ENCODE measurements at places on chromosomes 7 and 10. TPM values are rescaled to one million over a fixed set of nuclear protein-coding genes. Genes with fewer than 3 reads are reported as not detected.

The PTF1A gene
- not detected for total RNA-seq

The LBX1 gene
- not detected for total RNA-seq

The KDM7A gene
- total RNA-seq = 25.4 TPM

The NAMPT gene
- total RNA-seq = 48.4 TPM

The ITGA8 gene
- 0.93 TPM for total RNA-seq

GRCh38 chr10:94232711-94233383 lies 129.9 kb downstream of the NOC3L start:
- H3K27ac ChIP-seq = no peak overlapping the region
- H3K4me1 ChIP-seq = no peaks in the 10 kb centered on the region
- H3K4me3 ChIP-seq = no peak overlapping the region
- H3K27me3 ChIP-seq = no peaks in the 10 kb centered on the region
- H3K36me3 ChIP-seq = no peaks in the 10 kb centered on the region

DNA sequence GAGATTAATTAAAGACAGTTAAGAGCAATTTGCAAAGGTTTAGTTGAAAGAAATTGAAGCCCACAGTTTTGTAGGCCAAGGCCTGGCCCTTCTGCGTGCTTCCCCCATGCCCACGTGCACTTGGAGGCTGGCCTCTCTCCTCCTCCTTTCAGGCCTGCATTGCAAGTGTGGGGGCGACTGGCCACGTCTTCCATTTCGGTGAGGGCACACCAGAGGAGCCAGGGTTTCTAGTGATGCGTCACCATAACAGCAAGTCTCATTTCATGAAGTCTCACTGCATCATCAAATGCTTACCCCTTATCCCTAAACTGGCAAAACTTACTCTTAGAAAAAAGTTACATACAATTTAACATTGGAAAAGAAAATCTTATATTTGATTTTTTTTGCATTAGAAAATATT lies 141.2 kb downstream of the NRF1 start:
- no peak for DNase-seq
- H3K27ac ChIP-seq = no peak overlapping the region
- peaks cover 1% of the 10 kb centered on the region for H3K4me1 ChIP-seq
- H3K4me3 ChIP-seq = no peak overlapping the region

GRCh38 chr7:24912424-24912823 lies 67.6 kb downstream of the OSBPL3 start:
- H3K36me3 ChIP-seq = no peaks in the 10 kb centered on the region
- DNase-seq = no peak

GRCh38 chr7:47349401-47349800 lies 232.5 kb downstream of the TNS3 start:
- no peaks in the 10 kb centered on the region for H3K36me3 ChIP-seq
- peak overlapping the region; percentile 6 for H3K27ac ChIP-seq
- no peaks in the 10 kb centered on the region for H3K27me3 ChIP-seq
- H3K4me3 ChIP-seq = no peak overlapping the region
- peaks cover 10% of the 10 kb centered on the region for H3K4me1 ChIP-seq

GRCh38 chr7:74013539-74014272 lies 14.3 kb upstream of the ELN start:
- peaks cover 11% of the 10 kb centered on the region for H3K27me3 ChIP-seq
- H3K36me3 ChIP-seq = no peaks in the 10 kb centered on the region
- no peak for DNase-seq
- peaks cover 22% of the 10 kb centered on the region for H3K4me1 ChIP-seq

DNA sequence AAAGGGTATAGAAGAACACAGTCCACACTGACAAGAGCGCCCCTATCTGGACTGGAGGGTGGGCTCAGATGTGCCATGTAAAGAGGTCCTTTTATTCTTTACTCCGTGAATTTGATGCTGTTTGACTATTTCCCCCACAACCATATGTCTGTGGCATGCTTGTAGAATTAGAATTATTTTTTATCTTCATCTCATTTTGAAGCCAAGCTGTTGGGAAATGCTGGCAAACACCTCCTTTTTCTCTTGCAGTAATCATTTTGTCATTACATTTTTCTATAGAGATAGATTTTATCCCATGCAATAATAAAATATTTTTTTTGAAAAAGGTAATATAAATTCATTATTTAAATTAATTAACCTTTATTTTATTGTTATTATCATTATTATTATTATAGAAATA lies 926.6 kb upstream of the AUTS2 start:
- no peaks in the 10 kb centered on the region for H3K4me1 ChIP-seq
- no peak overlapping the region for H3K4me3 ChIP-seq
- H3K27ac ChIP-seq = no peak overlapping the region

- no peaks in the 10 kb centered on the region for H3K36me3 ChIP-seq
- H3K4me1 ChIP-seq = peaks cover 2% of the 10 kb centered on the region
- no peaks in the 10 kb centered on the region for H3K27me3 ChIP-seq
Observed at GRCh38 chr10:71597821-71598498, 121.6 kb downstream of the C10orf105 start.

GRCh38 chr7:47301657-47302295 lies 280.1 kb downstream of the TNS3 start:
- H3K27me3 ChIP-seq = peaks cover 2% of the 10 kb centered on the region
- no peak for DNase-seq
- H3K4me1 ChIP-seq = no peaks in the 10 kb centered on the region
- no peak overlapping the region for H3K27ac ChIP-seq
- no peaks in the 10 kb centered on the region for H3K36me3 ChIP-seq

- no peaks in the 10 kb centered on the region for H3K4me1 ChIP-seq
- H3K27ac ChIP-seq = no peak overlapping the region
- H3K4me3 ChIP-seq = no peak overlapping the region
- no peaks in the 10 kb centered on the region for H3K36me3 ChIP-seq
- peaks cover 1% of the 10 kb centered on the region for H3K27me3 ChIP-seq
- no peak for DNase-seq
Observed at GRCh38 chr7:121449329-121449728, 53.2 kb upstream of the FAM3C start.

GRCh38 chr7:19619122-19619521 lies 89.7 kb downstream of the POLR1F start:
- no peaks in the 10 kb centered on the region for H3K27me3 ChIP-seq
- no peaks in the 10 kb centered on the region for H3K36me3 ChIP-seq
- H3K27ac ChIP-seq = no peak overlapping the region
- no peak for DNase-seq

GRCh38 chr10:82980321-82980720 lies 1105.3 kb downstream of the NRG3 start:
- peaks cover 30% of the 10 kb centered on the region for H3K4me1 ChIP-seq
- peaks cover 3% of the 10 kb centered on the region for H3K27me3 ChIP-seq
- H3K36me3 ChIP-seq = no peaks in the 10 kb centered on the region
- peak overlapping the region; percentile 93 for H3K27ac ChIP-seq

DNA sequence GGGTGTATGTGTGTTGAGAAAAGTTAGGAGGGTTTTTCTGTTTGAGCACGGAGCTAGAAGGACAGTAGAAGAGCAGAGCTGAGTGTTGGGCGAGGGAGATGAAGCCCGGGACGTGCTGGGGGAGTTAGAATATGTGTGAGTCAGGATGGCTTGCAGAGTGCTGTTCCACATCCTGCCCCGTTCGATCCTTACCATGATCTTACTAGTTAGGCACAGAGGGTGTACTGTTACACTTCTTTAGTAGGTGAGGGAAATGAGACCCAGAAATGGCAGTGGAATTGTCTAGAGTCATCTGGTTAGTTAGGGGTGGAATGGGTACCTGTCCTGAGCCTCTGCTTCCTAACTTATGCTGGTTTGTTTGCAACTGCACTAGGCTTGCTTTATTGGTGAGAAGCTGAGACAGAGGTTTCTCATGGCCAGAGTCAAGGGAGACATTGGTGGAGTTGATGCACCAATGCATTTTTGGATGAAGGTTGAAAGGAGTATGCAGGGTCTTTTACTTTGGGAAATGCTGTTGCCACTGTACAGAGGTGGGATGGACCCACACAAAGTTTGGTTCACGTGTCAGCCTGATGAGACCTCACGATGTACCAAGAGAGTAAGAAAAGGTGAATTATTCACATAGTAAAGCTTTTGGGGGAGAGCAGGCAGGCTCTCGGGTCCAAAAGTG lies 42.4 kb downstream of the CCNY start:
- peak overlapping the region; percentile 3 for H3K27ac ChIP-seq
- peaks cover 6% of the 10 kb centered on the region for H3K27me3 ChIP-seq
- H3K4me3 ChIP-seq = peak overlapping the region; percentile 28
- H3K4me1 ChIP-seq = peaks cover 62% of the 10 kb centered on the region

DNA sequence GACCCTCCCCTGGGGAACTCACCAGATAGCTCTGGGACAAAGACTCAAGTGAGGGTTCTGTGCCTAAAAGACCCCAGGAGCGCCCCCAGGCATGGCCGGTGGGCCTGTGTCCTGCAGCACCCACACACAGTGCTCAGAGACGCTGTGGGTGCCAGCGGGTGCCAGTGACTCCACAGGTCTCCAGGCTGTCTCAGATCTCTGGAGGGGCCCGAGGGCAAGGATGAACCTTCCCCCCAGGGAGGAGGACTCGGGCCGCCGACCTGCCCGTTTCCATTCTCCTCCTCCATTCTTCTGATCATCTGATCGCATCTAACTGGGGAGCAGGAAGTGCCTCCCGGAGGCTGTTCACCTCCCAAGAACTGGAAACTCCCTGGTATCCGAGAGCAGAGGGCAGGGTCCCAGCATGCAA lies 980 bp downstream of the ADAM8 start:
- peaks cover 2% of the 10 kb centered on the region for H3K27me3 ChIP-seq
- DNase-seq = no peak

DNA sequence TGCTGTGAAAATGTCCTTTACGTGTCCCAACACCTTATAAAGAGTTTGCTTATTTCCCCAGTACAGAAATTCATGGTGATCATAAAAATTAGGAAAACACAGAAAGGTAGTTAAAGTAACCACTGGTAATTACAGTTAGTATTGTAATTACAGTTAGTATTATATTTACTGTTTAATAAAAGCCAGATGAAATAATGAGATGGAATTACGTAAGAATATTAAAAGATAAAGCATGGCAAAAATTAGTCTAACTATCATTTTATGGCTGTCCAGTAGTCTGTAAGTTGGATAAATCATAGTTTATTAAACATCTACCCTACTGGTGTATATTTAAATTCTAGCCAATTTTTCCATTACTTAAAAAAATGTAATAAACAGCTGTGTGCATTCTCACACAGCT lies 638.8 kb downstream of the ACTR3B start:
- no peak for DNase-seq
- H3K4me3 ChIP-seq = no peak overlapping the region
- H3K4me1 ChIP-seq = no peaks in the 10 kb centered on the region
- no peak overlapping the region for H3K27ac ChIP-seq
- no peaks in the 10 kb centered on the region for H3K36me3 ChIP-seq

DNA sequence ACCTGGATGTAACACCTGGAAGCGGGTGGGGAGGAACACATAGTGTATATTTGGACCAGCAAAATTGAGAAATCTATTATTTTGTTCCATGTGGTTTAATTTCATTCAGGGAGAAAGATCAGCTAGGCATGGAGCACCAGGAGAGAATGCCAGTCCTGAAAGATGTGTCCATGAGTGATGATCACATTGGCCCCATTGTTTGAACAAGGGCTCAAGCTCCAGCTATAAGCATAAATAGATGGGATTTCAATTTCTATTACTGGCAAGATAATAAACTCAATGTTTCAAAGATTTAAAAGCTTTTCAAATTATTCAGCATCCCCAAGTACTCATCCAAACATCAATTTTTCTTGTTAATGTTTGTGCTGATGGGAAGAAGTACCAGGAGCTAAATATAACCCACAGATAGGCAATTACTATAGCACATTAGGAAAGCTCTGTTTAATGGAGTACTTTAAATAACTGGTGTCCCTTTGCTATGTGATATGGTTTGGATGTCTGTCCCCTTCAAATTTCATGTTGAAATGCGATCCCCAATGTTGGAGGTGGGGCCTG lies 275.3 kb upstream of the PHYHIPL start:
- no peak overlapping the region for H3K27ac ChIP-seq
- H3K27me3 ChIP-seq = no peaks in the 10 kb centered on the region

- no peak for DNase-seq
- H3K36me3 ChIP-seq = no peaks in the 10 kb centered on the region
- peaks cover 31% of the 10 kb centered on the region for H3K4me1 ChIP-seq
Observed at GRCh38 chr7:6273917-6274630, 1.6 kb upstream of the CYTH3 start.

GRCh38 chr7:86846494-86847190 lies 202.9 kb downstream of the GRM3 start:
- H3K36me3 ChIP-seq = no peaks in the 10 kb centered on the region
- peaks cover 6% of the 10 kb centered on the region for H3K4me1 ChIP-seq
- H3K27me3 ChIP-seq = no peaks in the 10 kb centered on the region
- DNase-seq = no peak
- no peak overlapping the region for H3K4me3 ChIP-seq

GRCh38 chr10:51368943-51369342 lies 294.7 kb downstream of the PRKG1 start:
- no peak for DNase-seq
- no peak overlapping the region for H3K27ac ChIP-seq

- no peak for DNase-seq
- peaks cover 7% of the 10 kb centered on the region for H3K27me3 ChIP-seq
- no peak overlapping the region for H3K4me3 ChIP-seq
- no peak overlapping the region for H3K27ac ChIP-seq
- peaks cover 12% of the 10 kb centered on the region for H3K36me3 ChIP-seq
- H3K4me1 ChIP-seq = no peaks in the 10 kb centered on the region
Observed at GRCh38 chr7:102119213-102119651, 167.4 kb upstream of the SH2B2 start.

GRCh38 chr7:13188236-13188805 lies 500.9 kb downstream of the ARL4A start:
- H3K4me1 ChIP-seq = no peaks in the 10 kb centered on the region
- DNase-seq = no peak
- no peak overlapping the region for H3K4me3 ChIP-seq
- H3K27ac ChIP-seq = no peak overlapping the region
- no peaks in the 10 kb centered on the region for H3K27me3 ChIP-seq

- H3K4me1 ChIP-seq = peaks cover 26% of the 10 kb centered on the region
- H3K27me3 ChIP-seq = peaks cover 2% of the 10 kb centered on the region
- H3K36me3 ChIP-seq = no peaks in the 10 kb centered on the region
- H3K27ac ChIP-seq = no peak overlapping the region
- no peak overlapping the region for H3K4me3 ChIP-seq
Observed at GRCh38 chr10:71347587-71348395, 28.7 kb downstream of the SLC29A3 start.

- H3K4me3 ChIP-seq = no peak overlapping the region
- H3K27me3 ChIP-seq = no peaks in the 10 kb centered on the region
- no peak overlapping the region for H3K27ac ChIP-seq
- H3K4me1 ChIP-seq = peaks cover 17% of the 10 kb centered on the region
- H3K36me3 ChIP-seq = peaks cover 11% of the 10 kb centered on the region
Observed at GRCh38 chr10:31157123-31158010, 125.7 kb upstream of the ZNF438 start.

- no peak overlapping the region for H3K27ac ChIP-seq
- peak; percentile 19 for DNase-seq
- H3K4me3 ChIP-seq = no peak overlapping the region
- peaks cover 6% of the 10 kb centered on the region for H3K36me3 ChIP-seq
Observed at GRCh38 chr10:132555648-132556575, 18.3 kb downstream of the INPP5A start.

GRCh38 chr7:95106401-95106800 lies 199.0 kb downstream of the PPP1R9A start:
- no peaks in the 10 kb centered on the region for H3K27me3 ChIP-seq
- H3K27ac ChIP-seq = no peak overlapping the region
- no peaks in the 10 kb centered on the region for H3K4me1 ChIP-seq
- no peak overlapping the region for H3K4me3 ChIP-seq
- H3K36me3 ChIP-seq = no peaks in the 10 kb centered on the region

Measured in glutamatergic neuron (in vitro differentiated cells).